ENCODE measurements at places on chromosomes 13 and 19. TPM values are rescaled to one million over a fixed set of nuclear protein-coding genes. Genes with fewer than 3 reads are reported as not detected.

The NOTCH3 gene
- total RNA-seq: 14.7 TPM

The CABP5 gene
- total RNA-seq: not detected

The PLIN5 gene
- not detected for total RNA-seq

The NKPD1 gene
- total RNA-seq: under 0.01 TPM

The SLC7A10 gene
- total RNA-seq: not detected

The DAND5 gene
- total RNA-seq: 0.16 TPM
